ENCODE measurements at places on chromosomes 6 and 20.

GRCh38 chr6:46917002-46917545, 4.7 kb downstream of the ADGRF5 start:
- no peak for DNase-seq

DNA sequence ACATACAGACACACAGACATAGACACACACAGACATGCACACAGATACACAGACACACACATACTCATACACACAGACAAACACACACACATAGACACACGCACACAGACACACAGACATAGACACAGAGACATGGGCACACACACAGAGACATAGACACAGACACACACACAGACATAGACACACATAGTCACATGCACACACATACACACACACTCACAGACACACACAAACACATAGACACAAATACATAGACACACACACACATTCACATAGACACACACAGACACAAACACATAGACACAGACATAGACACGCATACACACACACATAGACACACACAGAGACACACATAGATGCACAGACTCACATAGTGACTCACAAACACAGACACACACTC, 13.5 kb downstream of the FOXF2 start:
- no peak for DNase-seq

DNA sequence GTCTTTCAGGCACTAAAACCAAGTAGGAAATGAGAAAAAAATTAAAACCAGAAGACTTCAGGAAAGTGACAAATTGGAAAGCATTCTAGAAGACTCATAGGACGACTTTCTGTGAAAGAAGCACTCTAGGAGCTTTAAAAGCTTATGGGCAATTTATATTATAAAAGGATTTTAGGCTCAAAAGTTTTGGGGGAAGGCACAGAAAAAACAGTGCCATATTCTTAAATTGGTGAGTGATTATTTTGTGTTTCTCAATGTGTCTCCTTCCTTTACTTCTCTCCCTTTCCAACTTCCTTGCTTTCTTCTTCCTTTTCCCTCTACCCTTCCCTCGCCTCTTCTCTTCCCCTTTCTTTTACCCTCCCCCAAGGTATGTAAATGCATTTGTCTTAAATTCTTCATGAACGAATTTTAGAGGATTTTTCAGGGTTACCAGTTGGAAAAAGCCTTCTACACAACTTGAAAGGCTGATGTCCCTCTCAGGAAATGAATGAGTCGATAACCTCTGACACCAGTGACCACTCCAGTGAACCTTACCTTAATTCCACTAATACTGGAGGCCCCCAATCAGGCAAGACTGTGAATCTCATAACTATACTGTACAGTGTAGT, 2.6 kb upstream of the LIN28B start:
- no peak for DNase-seq

DNA sequence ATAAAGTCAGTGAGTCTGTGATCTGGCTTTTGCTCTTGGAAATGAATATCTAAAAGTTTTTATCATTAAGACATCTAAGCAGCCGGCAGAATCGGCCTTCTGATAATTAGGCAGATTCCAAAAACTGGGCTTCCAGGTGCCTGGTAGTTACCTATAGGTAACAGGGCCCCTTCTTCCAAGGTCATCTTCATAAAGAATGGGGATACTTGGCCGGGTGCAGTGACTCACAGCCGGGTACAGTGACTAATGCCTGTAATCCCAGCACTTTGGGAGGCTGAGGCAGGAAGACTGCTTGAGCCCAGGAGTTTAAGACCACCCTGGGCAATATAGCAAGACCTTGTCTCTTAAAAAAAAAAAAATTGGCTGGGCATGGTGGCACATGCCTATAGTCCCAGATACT, 12.9 kb upstream of the RBL1 start:
- DNase-seq, result no peak

- DNase-seq, result no peak
Observed at GRCh38 chr6:111668410-111668809, 62.7 kb upstream of the TRAF3IP2 start.

DNA sequence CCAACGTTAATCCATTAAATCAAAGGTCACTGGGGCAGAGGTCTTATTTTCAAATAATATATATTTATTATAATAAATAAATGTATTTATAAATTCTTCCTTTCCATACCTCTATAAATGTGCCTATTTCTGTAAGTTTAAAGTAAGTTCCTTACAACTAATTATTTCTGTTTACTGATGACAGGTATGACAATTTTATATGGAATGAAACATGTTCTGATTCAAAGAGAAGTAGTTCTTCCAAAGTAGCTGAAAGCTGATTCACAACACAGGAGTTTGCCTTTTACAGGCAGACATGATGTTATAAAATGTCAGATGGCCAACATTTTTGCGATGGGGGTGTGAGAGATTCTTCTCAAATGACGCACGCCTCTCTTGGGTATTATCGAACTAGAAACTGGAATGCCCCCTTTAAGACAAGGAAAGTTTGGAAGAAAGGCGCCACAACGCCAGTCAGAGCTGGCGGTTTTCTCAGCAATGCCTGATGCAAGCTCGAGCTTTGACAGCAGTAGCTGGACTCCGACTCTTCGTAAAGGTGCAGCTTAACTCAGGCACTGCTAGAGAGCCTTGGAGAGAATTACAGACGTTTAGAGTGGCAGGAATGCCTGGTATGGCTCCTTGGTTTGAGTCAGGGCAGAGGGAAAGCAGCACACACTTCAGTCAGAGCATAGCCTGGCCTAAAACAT, 92.1 kb downstream of the FOXC1 start:
- no peak for DNase-seq

DNA sequence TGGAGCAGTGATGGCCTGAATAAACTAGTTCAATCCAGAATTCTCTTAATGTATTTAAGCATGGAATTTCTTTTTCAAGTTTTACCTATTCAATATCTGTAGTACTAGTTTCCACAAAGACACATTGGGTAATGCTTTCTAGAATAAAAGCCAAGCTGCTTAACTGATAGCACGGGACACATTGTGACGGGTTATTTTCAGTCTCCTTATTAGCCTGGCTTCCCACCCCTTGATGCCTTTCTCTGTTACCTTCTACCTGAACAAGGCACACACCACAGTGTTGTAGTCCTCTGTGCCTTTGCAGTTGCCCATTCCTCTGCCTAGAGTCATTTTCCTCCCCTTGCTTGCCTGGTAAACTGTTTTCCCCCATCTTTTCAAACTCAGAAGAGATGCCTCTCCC, 139.1 kb downstream of the HDGFL1 start:
- no peak for DNase-seq

GRCh38 chr20:50930976-50931305, 296 bp downstream of the ADNP start:
- no peak for DNase-seq

DNA sequence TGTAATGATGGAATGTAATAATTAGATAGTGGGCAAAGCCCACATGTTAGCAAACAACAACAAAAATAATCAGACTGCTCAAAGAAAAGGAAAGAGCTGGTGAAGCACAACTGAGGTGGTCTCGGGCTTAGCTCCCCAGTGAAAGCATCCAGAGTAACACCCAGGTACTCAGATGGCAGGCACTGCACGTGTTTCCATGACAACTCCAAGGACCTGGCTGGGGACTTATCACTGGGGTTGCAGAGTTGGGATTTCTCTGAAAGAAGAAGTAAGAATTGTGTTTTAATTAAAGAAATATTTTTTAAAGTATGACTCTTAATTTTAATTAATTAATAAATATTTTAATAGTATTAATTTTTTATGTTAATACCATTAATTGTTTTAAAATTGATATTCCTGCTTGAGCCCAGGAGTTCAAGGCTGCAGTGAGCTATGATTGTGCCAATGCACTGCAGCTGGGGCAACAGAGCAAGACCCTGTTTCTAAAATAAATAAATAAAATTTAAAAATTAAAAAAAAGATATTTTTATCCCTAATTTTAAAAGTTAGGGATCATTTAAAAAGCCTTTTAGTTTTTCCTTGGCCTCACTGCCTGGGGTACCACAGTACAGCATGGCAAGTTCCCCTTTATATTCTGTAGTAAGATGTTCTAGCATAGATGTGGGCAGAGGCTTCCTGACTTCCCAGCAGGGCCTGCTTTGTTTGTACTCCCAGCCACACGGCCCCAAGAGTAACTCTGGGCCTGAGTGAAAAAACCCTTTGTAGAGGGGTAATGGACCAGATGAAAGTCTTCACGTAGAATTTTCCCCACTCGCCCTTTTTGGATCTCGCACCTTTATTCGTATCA, 42.2 kb upstream of the UST start:
- no peak for DNase-seq

DNA sequence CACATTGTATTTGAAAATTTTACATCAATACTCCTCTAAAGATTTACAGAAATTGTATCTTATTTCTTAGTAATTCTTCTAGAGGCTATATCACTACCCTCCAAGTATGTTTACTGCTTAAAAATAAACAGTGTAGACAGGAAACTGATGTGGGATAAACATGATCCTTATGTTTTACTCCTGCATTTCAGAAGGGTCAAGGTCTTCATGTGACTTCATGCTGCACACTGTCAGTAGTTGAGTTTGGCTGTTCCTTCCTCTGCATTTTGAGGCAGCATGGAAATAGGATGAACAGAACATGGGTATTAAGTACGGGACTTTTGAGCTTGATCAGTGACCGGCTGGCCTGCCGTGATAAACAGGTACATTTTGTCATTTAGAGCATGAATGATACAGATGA, 179.2 kb upstream of the FERMT1 start:
- DNase-seq, result no peak

DNA sequence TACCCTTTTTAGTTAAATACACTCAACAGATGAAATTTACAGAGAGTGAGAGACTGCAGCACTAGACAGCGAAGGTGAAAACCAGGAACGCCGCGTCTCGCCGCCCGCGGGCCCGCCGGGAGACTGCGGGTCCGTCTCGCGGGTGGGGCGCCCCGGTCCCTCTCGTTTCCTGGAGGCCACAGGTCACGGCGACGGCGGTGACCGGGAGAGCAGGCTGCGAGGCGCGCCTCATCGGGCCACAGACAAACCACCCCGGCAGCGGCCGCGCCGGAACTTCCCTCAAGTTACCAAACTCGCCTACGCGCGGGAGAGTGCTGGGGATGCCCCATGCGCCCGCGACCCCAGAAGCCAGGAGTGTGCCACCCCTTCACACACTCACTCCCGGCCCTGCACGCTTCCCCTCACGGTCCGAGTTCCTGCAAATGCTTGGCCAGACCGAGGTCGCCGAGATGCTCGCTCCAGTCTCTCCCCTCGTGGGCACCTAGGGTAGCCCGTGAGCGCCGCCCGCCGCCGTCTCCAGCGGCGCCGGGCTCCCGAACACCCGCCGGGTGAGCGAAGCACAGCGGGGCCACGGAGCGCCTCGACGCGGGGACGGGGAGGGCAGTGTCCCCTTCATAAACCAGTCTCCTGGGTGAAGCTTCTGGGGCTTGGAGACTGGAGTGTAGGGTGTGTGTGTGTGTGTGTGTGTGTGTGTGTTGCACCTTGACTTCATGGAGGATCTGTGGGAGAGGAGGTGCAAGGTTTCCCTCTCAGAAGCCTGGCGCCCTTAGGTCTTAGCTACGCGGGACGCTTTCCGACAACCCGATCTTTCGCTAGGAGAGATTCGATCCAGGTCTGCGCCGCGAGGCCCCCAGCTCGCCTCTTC, 1.4 kb downstream of the BACH2 start:
- no peak for DNase-seq

- DNase-seq, result no peak
Observed at GRCh38 chr20:44436393-44436792, 39.3 kb upstream of the TTPAL start.

GRCh38 chr20:44733341-44734069, 12.2 kb upstream of the KCNK15 start:
- no peak for DNase-seq

DNA sequence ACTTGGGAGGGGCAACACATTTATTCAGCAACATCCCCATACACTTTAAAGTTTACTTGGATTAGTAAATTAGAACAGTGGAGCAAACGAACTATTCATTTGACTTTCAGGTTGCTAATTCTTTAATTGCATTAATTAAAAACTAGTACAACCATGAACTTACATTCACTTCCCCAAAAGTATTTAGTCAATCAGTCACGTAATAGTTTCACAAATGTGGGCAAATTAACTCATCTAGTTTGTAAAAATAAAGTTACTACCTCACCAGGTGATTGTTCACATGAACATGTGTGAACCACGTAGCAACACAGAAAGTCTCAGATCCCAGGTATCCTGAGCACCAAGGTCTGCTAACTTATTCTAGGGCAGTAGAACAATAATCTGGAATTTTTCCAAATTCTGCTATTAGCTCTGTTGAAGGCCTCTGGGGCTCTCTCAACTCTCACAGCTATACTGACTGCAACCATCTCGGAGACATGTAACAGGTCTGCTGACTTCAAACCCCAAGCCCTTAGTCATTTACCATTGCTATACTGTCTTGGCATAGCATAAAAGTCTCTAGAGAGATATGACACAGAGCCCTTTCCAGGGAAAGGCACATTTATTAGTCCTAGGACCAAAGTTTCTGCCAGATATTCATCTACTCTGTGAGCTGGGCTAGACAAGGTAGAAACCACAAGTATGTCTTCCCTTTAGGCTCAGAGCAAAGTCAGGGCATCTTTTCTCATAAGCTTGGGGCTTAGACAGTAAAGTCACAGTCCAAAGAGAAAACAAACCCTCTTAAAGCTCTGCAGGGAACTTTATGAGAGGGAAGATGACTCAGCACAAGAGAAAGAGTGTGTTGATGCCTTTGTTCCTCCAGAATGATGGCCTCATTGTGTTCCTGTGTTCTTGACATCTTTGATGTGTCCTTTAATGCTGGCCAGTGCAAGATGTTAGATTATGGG, 50.9 kb upstream of the CCDC28A start:
- DNase-seq, result no peak

DNA sequence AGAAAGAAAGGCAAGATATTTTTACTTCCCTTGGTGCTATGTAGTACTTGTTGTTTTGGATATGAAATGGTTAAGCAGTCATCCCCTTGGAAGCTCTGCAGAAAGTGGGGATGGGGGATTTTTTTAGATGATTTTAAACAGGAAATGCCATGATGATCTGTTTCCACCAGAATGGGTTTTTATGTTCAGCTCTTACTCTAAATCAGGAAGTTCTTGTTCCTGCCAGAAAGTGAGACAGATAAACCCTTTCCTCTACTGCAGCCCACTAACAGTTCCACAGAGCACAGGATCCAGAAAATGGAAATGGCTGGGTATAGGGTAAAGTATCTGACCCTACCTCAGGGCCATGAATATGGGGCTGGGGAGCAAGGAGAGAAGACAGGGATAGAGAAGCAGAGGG, 32.1 kb upstream of the PPP1R3G start:
- no peak for DNase-seq

DNA sequence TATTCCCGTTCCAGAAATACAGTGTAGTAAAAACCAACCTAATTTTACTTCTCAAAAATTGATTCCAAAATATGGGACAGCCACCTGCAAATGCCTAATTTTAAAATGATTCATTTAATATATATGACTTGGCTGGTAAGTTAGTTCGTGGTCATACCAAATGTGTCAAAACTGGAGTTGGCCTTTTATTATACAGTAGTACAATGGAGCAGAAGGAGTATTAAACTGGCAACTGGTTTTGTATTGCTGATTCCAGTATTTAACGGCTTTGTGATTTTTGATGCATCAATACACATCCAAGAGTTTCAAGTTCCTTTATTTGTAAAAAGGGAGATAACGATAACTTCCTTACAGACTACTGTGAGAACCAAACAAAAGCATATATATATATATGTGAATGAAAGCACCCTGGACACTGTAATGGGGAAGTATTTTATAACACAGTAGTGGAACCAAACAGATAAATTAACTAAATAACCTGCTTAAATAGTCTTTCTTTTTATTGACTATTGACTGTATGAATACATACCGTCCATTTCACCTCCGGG, 24.8 kb downstream of the SAMHD1 start:
- DNase-seq, result no peak

- DNase-seq, result no peak
Observed at GRCh38 chr6:112033791-112034615, 19.9 kb upstream of the CCN6 start.

Data from GM12878 (cell line).